ENCODE measurements at places on chromosomes 3 and 15.

GRCh38 chr3:189673535-189673934 lies 42.3 kb downstream of the TP63 start:
- no peak for DNase-seq

DNA sequence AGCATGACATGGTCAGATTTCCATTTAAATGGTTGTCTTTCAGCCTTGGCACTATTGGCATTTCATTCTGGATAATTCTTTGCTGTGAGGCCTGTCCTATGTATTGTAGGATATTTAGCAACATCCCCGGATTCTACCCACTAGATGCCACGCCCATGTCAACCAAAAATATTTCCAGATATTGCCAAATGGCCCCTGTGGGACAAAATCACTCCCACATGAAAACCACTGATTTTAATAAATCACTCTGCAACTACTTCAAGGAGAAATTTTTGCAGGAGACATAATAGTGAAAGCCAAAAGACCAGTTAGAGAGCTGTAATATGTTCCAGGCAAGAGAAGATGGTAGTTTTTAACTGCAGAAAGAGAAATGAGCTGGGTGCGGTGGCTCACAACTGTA lies 55.9 kb upstream of the RARB start:
- no peak for DNase-seq

GRCh38 chr3:193665370-193665989 lies 72.5 kb downstream of the OPA1 start:
- DNase-seq, result peak; percentile 37

GRCh38 chr3:27253831-27254230 lies 115.4 kb downstream of the NEK10 start:
- DNase-seq, result no peak

- no peak for DNase-seq
Measured at GRCh38 chr3:101819649-101820206, 29.6 kb upstream of the NFKBIZ start.

GRCh38 chr3:114111060-114111770 lies 54.7 kb downstream of the QTRT2 start:
- no peak for DNase-seq

- DNase-seq, result no peak
Measured at GRCh38 chr15:33907326-33907725, 61.0 kb upstream of the CHRM5 start.

DNA sequence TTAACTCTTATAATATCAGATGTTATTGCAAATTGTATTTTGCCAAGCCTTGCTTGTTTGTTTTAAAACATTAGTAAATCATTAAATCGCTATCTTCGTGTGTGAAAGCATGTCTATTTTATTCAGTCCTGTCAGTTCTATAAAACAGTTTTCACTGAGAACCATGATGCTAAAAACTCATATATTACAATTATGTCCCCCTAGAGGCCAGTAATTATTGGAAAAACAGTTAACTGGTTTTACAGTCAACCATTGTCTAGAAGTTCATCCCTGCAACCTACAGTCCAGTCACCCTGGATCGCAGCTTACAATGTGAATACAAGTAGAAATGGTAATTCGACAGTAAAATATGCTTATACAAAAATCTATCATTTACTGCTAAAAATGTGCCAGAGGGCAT lies 311.5 kb upstream of the ROBO2 start:
- DNase-seq, result no peak

DNA sequence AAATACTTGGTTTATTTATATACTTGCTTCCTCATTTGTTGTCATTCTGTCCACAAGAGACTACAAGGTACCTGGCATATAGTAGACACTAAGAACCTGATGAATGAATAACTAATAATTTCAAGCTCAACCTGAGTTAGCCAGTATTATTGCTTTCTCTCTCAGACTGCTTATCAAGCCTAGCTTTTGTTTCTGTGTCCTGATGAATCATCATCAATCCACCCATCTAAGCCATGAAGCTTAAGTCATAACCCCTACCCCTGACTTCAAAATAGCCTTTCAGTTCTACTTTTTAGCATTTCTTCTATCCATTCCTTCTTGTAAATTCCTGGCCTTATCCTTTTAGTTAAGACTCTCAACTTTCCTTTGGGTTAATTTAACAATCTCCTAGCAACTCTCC lies 420.8 kb downstream of the EPHA6 start:
- DNase-seq, result no peak

- DNase-seq, result no peak
Measured at GRCh38 chr15:29883126-29883525, 60.9 kb upstream of the TJP1 start.

DNA sequence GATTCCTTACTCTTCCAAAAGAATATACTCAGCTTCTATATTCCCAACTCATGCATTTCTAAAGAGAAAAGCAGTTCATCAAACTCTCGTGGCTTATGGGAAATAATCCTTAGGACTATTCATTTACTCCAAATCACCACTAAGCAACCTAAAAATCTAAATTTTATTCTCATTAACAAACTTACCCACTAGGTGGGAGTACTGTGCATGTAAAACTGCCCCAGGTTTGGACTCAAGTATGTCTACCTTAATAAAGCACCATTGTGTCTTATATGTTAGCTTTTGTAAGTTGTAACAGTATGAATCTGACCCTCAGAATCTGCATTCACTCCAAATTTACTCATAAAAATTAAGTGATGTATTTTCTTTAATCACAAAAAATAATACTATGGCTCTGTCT lies 25.3 kb downstream of the RAD18 start:
- DNase-seq, result no peak

DNA sequence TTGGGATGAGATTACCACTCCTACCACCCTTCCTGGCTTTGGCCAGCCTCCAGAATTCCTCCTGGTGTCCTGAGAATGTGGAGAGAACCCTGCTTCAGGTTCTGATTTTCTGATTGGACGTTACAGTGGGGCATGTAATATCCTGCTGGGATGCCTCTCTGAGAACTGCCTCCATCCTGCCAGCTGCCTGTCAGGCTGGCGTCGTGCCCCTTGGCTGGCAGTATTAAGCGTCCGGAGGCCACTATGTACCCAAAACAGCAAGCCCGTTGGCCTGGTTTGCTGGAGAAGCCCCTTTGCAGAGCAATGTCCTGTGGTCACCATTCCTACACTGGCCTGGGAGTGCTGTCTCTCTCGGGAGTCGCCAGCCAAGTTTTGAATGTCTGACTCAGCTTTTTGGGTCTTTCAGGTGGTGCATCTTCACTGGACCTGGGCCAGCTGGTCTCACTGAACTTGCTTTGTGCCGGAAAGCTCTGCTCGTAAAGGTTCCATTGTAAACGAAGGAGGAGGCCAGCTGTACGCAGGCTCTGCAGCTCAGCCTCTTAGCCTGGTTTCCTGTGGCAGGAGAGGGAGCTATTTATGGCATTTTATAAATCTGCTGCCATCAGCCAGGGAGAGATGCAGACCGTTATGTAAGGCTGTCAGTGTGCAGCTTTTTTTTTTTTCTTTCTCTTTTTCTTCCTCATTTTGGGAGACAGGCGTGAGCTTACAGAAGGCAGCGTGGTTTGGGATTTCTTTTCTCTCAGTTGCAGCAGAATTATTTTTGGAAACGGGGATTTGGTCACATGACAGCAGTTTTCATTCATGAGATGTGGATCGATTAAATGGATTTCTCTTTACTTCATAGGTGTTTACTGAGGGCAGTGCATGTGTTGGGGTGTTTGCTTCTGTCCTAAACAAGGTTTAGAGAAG lies 19.0 kb upstream of the TRAK1 start:
- DNase-seq, result peak; percentile 26

- no peak for DNase-seq
Measured at GRCh38 chr15:45588219-45588875, 1.2 kb downstream of the BLOC1S6 start.

- no peak for DNase-seq
Measured at GRCh38 chr15:63200464-63201249, 11.3 kb downstream of the RAB8B start.

- no peak for DNase-seq
Measured at GRCh38 chr3:118544458-118544857, 490.2 kb downstream of the IGSF11 start.

- DNase-seq, result no peak
Measured at GRCh38 chr3:152076148-152076547, 192.6 kb upstream of the MBNL1 start.

DNA sequence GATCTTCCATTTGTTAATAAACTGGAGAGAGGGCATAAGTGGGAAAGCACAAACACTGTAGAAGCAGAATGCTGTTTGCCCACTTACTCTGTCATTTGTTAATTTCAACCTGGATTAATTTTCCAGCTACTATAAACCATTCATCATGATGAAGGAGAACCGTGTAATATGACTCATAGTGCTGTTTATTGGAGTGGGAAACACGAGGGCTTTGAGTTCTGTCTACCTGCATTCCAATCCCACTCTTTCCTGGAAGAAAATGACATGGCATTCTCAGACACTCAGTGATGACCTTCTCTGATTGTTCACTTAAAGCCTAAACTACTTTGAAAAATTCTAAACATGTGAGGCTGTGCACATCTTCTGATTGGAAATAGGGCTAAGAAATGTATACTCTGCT lies 826.7 kb downstream of the AGBL1 start:
- no peak for DNase-seq

DNA sequence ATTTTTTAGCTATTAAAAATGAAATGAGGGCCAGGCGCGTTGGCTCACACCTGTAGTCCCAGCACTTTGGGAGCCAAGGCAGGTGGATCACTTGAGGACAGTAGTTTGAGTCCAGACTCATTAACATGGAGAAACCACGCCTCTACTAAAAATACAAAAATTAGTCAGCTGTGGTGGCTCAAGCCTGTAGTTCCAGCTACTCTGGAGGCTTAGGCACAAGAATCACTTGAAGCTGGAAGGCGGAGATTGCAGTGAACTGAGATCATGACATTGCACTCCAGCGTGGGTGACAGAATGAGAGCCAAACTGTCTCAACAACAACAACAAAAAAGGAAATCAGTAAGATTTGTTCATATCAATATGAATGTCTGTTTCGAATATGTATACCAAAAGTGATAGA lies 517.1 kb downstream of the ROBO1 start:
- no peak for DNase-seq

GRCh38 chr3:13621381-13622221 lies 72.7 kb downstream of the FBLN2 start:
- DNase-seq, result no peak

DNA sequence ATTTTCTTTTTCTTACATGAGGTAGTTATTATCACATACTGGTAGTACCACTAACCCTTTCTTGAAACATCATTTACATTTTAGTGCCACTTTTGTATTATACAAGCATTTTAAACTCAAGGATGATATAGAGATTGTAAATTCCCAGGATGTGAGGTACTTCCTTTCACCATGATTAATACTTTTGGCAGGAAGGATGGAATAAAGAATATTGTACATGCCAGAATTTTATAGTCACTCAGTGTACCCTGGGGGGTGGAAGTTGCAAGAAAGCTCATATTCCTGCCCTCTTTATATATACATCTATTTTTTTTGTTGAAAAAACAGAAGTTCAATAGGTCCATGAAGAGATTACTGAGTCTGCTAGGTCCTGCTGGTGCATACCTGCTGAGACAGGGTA lies 141.0 kb upstream of the PLSCR5 start:
- no peak for DNase-seq

- DNase-seq, result no peak
Measured at GRCh38 chr3:14126017-14126886, 1.4 kb downstream of the TMEM43 start.

DNA sequence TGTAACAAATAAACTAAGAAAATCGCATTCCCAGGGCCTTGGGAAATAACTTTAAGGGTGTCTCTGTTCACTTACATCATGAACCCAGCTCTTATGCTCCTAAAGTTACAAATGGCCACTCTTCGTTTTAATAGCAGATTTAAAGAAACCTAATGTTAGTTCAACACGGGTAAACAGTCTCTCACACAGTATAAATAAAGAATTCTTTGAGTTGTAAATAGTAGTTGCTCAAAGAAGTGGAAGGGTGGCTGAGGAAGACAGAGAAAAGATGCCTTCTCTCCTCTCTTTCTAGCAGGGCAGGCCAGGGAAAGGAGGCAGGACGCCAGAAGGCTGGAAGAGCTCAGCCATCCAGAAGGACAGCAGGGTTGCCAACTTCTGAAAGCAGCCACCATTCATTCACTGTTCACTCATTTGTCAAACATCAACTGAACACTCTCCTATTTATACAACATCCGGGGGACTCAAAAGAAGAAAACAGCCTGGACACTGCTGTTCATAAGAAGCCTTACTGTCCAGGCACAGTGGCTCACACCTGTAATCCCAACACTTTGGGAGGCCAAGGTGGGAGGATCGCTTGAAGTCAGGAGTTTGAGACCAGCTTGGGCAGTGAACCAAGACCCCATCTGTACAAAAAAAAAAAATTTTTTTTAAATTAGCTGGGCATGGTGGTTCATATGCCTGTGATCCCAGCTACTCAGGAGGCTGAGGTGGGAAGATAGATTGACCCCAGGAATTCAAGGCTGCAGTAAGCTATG lies 47.3 kb downstream of the WWTR1 start:
- no peak for DNase-seq

DNA sequence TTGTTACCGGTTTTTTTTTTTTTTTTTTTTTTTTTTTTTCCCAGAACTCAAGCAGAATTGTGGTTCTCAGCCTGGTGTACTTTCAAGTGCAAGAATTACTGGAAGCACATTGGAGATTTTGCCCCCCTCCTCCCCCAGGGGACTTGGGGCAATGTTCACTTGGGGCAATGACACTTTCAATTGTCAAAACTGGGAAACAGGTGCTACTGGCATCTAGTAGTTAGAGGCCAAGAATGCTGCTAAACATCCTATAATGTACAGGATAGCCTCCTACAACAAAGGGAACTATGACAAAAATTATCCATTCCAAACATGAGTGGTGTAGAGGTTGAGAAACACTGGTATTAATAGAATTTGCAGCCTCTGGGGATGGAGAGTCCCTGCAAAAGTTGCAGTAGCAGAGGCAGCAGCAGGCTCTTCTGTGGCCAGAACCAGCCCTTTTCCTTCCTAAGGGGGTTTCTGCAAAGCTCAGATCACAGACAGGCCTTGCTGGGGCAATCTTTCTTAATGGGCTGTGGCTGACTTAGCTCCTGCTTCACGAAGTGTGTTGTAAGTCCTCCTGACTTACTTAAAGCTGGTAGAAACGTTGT lies 144.3 kb upstream of the MRPS22 start:
- DNase-seq, result no peak

DNA sequence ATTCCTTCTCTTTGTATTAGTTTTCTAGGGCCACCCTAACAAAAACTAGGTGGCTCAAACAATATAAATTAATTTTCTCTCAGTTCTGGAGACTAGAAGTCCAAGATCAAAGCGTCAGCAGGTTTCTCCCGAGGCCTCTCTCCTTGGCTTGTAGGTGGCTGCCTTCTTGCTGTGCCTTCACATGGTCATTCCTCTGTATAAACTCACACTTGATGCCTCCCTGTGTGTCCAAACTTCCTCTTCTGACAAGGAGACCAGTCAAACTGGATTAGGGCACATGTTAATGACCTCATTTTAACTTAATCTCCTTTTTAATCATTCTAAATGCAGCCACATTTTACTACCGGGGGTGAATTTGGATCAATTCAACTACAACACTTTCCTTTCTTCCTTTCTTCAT lies 691.1 kb downstream of the DIPK2A start:
- DNase-seq, result no peak

DNA sequence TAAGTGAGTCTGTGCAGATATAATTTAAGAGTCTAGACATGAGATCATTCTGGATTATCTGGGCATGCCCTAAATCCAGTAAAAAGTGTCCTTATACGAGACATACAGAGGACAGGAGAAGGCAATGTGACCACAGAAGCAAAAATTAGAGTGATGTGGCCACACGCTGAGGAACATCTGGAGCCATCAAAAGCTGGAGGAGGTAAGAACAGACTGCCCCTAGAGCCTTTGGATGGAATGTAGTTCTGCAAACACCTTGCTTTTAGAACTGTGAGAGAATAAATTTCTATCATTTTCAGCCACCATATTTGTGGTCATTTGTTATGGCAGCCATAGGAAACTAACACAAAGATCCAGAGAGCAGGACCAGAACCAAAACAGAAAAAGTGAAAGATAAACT lies 41.0 kb downstream of the CD200 start:
- DNase-seq, result no peak

All from NCI-H2081 treated with DMSO at 0.1 percent for 48 hours (cell line).